Fibroblast of villous mesenchyme (primary cell): ENCODE measurements at places on chromosomes 4 and X.
A peak's percentile ranks its signal among the peaks of the same experiment; 100 is the strongest.

DNA sequence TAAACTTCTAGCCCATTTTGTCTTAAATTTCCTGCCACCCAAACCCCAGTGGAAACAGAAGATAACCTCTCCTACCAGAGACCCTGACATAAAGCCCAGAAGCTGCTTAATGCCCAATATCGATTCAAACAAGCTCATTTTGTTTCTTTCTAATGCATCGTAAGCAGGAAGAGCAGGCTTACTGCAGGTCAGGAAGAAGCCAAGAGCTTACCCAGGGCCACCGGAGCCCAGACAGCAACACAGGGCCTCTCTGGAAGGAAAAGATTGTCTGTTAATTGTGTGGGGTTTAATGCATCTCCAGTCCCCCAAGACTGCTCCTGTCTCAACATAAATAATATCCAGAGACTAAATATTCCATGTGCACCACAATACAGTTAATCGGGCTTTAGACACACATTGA lies 177.3 kb upstream of the NOCT start:
- no peak for DNase-seq

GRCh38 chr4:13368217-13368616 lies 115.9 kb downstream of the RAB28 start:
- peak; percentile 54 for DNase-seq

GRCh38 chr4:67933755-67934154 lies 29.5 kb downstream of the TMPRSS11A start:
- DNase-seq: no peak

DNA sequence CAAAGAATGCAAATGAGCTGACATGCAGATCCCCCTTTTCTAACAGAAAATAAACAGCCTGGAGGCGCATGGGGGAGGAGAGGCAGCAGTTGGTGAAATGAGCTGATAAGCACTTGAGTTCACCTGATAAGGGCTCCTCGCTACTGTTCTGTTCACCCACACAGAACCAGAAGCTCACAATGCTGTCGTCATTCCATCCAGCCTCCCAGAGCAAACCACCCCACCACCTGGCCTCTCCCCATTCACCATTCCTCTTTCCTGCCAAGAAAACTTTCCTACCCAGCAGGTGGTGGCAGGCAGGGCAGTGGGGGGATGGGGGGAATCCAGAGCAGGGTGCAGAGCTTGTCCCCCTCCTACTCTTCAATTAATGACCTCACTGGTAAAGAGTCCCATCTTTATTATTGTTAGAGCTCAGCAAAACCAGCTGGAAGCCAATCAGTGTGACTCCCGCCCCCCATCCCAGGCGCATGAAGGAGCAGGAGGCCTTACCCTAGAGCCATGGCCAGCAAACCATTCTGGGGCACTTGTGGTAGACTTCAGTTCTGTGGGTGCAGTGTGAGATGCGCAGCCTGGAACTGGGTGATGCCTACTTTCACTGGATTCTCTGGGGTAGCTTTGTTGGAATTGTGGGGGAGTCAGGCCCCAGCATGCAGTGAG lies 350.3 kb downstream of the ZIC3 start:
- DNase-seq: no peak

DNA sequence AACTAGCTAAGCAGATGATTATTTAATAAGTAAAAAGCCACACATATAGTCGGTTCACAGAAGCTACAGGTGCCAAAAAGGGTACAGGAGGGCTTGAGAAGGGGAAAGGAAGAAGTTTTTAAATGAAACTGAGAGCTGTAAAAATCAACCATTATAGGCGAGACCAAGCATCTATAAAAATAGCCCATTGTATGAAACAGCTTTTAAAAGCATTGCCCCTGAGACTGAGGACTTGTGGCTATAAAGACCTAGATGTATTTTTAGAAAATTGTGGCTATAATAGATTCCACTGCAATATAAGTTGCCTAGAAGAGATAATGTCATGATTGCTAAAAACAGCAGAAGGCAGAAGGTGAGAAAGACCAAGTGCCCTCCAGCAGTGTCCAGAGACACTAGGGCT lies 15.0 kb upstream of the TTC29 start:
- no peak for DNase-seq

DNA sequence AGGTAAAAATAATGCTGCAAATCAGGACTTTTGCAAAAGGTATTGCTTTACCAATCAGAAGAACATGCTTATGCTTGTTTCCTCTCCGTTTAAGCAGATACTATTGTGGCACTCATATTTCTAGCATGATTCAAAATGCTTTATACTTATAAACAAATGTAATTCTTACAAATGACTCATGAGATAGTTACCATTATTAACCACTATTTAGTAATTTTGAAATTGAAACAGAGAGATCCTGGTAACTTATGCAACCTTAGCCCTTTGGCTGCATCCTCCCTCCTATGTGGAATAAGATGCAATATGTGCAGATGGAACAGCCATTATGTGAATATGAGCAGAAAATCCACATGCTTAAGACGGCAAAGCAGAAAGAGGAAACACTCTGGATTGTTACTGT lies 164.7 kb downstream of the PCDH18 start:
- DNase-seq: peak; percentile 87

GRCh38 chr4:107044170-107044569 lies 8.1 kb upstream of the DKK2 start:
- peak; percentile 23 for DNase-seq

GRCh38 chrX:132639446-132639845 lies 150.6 kb upstream of the MBNL3 start:
- no peak for DNase-seq

- DNase-seq: no peak
These were observed 61.7 kb downstream of the TMA16 start for GRCh38 chr4:163556177-163556576.

GRCh38 chr4:2824836-2825381 lies 18.7 kb upstream of the ADD1 start:
- no peak for DNase-seq
